ENCODE measurements at places on chromosomes 13 and 19. TPM values are rescaled to one million over a fixed set of nuclear protein-coding genes. Genes with fewer than 3 reads are reported as not detected.

PNMA8B gene
- 5.3 TPM for total RNA-seq

MEIOSIN gene
- not detected for total RNA-seq

FBXO46 gene
- 22.0 TPM for total RNA-seq

ZNF296 gene
- total RNA-seq = 2.3 TPM

LYL1 gene
- 11.7 TPM for total RNA-seq

PMIS2 gene
- total RNA-seq = not detected
